Left hindlimb (tissue), 1 donor: ENCODE measurements at places on chromosomes 13 and 19.

- no peak for DNase-seq
Observed at GRCh38 chr13:113390874-113391497, 27.1 kb upstream of the GRTP1 start.

DNA sequence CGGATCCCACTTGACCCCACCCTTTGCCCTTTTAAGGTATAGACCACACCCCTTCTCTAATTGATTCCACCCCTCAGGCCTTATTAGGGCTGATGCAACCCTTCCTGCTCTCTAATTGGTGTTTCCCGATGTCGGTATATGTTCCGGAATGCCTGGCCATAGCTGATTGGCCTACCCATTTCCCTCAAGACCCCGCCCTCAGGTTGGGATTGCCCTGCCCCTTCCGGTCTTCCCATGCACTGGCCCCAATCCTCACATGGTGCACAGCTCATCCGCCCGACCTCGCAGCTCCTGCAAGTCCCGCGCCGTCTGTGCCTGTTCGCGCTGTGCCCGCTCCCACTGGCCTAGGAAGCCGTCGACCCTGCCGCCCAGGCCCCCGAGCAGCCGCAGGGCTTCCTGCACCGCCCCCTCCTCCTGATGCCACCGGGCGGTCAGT, 18.1 kb downstream of the TSKS start:
- DNase-seq = no peak

DNA sequence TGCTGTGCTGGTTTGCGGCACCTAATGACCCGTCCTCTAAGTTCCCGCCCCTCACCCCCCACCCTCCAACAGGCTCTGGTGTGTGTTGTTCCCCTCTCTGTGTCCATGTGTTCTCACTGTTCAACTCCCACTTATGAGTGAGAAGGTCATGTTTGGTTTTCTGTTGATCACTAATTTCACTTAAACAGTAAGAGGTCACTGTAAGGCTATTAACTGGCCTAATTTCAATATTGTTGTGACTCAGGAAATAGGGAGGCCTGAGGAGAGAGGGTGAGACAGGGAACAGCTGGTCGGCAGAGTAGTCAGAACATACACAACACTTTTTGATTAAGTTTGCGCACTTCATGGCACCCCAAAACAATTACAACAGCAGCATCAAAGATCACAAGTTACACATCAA, 15.6 kb downstream of the TUBGCP3 start:
- DNase-seq = no peak

- no peak for DNase-seq
Observed at GRCh38 chr13:31264151-31264550, 64.4 kb downstream of the B3GLCT start.

GRCh38 chr13:113500530-113501265, 10.2 kb upstream of the DCUN1D2 start:
- no peak for DNase-seq

DNA sequence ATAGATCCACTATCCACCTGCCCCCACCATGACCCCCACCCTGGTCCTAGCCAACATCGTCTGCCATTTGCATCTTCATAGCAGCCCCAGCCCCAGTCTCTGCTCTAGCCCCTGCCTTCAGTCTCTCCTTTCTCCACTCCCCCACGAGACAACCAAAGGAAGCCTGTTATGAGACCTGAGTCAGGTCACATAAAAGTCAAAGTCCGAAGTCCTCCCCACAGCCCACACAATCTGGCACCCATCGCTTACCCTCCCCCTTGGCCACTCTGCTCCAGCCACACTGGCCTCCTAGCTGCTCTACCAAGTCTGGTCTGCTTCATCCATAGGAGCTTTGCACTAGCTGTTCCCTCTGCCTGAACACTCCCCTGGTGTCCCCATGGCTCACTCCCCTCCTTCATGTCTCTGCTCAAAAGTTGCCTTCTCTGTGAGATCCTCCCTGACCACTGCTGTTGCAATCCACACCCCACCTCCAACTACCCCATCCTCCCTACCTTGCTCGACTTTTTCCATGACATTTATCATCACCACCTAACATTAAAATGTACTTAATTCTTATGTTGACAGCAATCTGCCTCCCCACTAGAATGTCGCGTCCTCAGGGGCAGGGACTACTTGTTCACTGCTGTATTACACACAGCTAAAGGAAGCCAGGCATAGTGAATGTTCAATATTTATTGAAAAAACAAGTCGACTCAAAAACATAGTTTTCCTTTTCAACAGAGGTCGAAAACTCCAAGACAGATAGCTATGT, 1.2 kb upstream of the PLEKHG2 start:
- DNase-seq = peak; percentile 77

- no peak for DNase-seq
Observed at GRCh38 chr13:31996601-31997000, 35.0 kb upstream of the FRY start.

GRCh38 chr13:39665763-39666162, 10.3 kb downstream of the COG6 start:
- no peak for DNase-seq

GRCh38 chr13:40483601-40484000, 182.8 kb downstream of the FOXO1 start:
- DNase-seq = no peak

- no peak for DNase-seq
Observed at GRCh38 chr19:42501733-42502132, 26.5 kb downstream of the CEACAM1 start.

GRCh38 chr19:42280815-42281145, 11.7 kb downstream of the CIC start:
- DNase-seq = no peak

- no peak for DNase-seq
Observed at GRCh38 chr19:13965377-13965896, 13.1 kb downstream of the DCAF15 start.

DNA sequence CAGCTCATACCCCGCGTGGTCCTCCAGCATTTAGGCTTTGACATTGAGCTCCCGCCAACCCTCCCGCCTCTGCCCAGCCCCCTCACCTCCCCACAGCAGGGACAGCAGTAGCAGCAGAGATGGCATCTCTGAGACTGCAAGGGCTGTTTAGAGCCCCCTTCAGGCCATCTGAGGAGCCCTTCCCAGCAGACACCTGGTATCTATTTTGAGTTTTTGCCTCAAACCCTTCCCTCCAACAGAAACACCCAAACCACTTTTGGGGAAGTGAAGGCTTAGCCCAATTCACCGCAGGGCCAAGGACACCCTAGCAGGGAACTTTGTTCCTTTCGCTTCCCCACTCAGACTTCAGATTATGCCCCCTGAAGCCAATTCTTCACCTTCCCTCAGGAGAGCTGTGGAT, 6.3 kb upstream of the ZNF175 start:
- no peak for DNase-seq

GRCh38 chr13:30446126-30446500, 19.6 kb downstream of the HMGB1 start:
- no peak for DNase-seq

DNA sequence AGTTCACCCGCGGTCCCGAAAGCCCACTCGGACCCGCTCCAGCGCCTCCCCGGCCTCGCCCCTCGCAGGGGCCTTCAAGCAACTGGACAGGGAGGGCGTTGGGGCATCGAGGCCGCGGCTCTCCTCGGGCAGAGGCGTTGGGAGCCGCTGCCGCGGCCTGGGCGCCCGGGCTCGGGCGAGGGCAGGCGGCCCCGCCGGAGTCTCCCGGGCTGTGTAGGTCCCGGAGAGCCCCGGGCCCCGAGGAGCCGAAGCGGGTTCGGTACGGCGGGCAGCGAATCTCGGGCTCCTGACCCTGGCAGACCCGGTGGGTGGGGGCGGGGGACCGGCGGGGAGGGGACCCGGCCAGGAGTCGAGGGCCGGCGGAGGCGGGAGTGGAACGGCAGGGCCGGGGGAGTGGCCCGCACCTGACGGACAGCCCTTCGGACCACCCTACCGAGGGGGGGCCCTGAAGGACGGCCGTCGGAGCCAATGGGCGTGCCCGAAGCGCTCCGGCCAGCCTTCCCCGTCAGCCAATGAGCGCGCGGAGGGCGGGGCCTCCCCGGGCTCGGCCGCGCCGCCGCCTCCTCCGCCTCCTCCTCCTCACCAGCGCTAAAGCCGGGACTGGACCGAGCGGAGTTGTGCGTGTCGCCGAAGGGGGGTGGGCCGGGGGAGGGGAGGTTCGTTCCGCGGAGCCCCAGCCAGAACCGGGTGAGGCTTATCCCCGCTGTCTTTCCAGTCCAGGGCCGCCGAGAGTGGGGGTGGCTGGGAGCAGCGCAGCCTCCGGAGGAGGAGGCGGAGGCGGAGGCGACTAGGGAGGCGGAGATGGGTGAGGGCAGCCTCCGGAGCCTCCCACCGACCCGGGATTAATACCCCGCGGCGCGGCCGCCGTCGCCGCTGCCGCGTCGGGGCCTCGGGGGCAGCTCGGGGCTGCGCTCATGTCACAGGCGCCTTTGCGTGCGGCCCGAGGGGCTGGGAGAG, at the start of gene ZMYM2:
Gene ZMYM2, plus strand, starts transcription at position 573 of the 957 bp plus-strand sequence. CDS start 34,346 bp downstream, outside the sequence.
- DNase-seq = peak; percentile 99

GRCh38 chr19:5953030-5953589, 24.8 kb downstream of the RANBP3 start:
- no peak for DNase-seq

DNA sequence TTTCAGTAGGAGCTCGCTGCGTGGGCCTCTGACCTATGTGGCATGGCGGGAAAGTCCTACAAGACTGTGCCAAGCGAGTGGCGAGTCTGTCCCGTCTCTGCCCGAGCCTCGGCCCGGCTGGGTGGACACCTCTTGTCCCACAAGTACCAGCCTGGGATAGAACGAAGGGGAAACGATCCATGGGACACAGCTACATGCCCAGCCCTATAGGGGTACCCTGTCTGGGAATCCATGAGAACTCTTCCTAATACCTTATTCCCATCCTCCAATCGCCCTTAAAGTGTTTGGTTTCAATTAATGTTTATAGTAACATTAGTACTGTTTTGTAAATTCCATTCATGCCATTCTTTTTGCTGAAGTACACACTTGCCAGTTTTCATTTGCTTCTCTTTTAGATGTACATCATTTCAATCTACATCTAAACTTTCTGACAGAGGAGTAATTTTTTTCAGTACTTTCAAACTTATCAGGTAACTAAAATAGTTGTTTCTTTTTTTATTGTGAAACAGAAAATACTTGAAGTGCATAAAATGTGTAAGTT, 667 bp upstream of the ZNF790 start:
- no peak for DNase-seq

GRCh38 chr13:97139691-97140090, 82.4 kb upstream of the MBNL2 start:
- no peak for DNase-seq

DNA sequence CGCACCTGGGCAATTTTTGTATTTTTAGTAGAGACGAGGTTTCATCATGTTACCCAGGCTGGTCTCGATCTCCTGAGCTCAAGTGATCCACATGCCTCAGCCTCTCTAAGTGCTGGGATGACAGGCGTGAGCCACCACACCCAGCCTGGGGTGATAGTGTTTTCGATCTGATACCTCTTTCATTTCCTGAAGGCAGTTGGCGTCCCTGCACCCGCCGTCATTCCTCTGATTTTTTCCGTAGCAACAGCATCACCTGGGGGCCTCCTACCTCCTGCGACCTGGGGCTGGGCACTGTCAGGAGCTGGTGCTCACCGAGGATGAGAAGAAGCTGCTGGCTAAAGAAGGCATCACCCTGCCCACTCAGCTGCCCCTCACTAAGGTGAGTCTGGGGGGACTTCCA, 10.8 kb downstream of the CREB3L3 start:
- DNase-seq = no peak

DNA sequence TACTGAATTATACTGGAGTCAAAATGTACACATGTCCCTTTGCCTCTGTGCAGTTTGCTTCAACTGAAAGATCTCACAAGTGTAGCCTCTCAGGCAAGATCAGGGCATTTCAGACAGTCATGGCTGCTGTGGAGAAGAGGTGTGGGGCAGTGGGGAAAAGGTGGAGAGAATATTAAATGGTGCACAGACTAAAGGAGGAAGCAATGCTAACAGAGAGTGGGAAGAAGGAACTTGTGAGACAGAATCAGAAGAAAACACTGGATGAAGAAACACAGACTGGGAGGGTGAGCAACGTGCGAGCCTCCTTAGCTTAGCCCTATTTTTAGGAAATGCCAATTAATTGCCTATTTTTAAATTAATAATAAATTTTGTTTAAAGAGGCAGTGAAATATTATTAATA, 49.6 kb upstream of the RAP2A start:
- no peak for DNase-seq

DNA sequence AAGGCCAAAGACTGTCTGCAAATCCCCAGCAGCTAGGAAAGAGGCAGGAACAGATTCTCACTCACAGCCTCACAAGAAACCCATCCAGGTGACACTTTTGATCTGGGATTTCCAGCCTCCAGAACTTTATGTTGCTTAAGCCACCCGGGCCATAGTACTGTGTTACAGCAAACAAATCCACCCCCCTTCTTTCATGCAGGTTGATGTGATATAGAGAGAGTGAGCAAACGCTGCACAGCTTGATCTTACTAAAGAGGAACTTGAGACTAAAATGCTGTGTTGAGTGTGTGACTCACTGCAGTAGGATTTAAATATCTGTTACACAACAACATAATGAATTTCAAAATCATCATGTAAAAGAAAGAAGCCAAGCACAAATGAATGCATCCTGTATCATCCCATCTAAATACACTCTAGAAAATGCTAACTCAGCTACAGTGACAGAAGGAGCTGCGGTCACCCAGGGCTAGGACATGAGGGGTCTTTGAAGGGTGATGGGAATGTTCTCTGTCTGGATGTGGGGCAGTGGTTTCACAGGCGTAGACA, 32.2 kb downstream of the RCBTB2 start:
- no peak for DNase-seq

DNA sequence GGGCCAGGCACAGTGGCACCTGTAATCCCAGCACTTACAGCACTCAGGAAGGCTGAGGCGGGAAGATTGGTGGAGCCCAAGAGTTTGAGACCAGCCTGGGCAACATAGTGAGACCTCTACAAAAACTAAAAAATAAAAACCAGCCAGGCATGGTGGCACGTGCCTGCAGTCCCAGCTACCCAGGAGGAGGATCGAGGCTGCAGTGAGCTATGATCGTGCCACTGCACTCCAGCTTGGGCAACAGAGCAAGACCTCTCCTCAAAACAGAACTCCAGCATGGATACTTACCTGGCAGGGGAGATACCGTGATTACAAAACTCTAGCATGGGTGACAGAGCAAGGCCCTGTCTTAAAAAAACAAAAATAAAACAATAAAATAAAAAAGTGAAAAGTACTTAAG, 95.3 kb downstream of the GJA3 start:
- no peak for DNase-seq

- no peak for DNase-seq
Observed at GRCh38 chr19:32658075-32658474, 16.9 kb downstream of the ANKRD27 start.

GRCh38 chr19:9721861-9722260, 46.7 kb downstream of the ZNF846 start:
- no peak for DNase-seq
